ENCODE measurements at places on chromosomes 13 and 19.

DNA sequence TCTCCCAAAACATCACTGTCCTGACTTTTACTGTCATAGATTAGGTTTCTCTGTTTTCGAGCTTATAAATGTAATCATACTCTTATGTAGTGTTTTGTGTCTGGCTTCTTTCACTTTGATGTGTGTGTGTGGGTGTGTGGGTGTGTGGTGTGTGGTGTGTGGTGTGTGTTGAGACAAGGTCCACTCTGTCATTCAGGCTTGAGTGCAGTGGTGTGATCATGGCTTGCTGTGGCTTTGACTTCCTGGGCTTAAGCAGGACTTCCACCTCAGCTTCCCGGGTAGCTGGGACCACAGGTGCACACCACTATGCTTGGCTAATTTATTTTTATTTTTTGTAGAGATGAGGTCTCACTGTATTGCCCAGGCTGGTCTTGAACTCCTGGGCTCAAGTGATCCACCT lies 59.6 kb downstream of the PDS5B start:
- DNase-seq, result no peak

DNA sequence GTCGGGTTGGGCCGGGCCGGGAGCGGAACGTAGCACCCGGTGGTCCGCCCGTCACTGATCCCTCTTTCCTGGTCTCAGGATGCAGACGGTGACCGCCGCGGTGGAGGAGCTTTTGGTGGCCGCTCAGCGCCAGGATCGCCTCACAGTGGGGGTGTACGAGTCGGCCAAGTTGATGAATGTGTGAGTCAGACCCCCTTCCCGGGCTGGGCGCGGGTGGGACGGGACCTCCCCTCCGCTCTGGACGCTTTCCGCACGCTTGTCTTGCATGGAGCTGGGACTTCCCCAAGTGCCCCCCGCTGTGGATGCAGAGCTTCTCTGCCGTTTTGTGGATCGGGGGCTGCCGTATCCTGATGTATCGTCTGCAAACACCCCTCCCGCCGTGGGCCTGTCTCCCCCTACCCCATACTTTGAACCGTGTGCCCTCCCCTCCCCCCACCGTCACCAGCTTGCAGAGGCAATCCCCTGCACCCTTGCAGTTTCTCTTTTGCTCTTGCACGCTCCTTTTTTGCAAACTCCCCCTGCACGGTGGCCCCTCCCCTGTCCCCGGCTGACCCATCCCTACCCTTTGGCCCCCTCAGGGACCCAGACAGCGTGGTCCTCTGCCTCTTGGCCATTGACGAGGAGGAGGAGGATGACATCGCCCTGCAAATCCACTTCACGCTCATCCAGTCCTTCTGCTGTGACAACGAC lies 669 bp downstream of the GADD45B start:
- DNase-seq, result peak; percentile 60

DNA sequence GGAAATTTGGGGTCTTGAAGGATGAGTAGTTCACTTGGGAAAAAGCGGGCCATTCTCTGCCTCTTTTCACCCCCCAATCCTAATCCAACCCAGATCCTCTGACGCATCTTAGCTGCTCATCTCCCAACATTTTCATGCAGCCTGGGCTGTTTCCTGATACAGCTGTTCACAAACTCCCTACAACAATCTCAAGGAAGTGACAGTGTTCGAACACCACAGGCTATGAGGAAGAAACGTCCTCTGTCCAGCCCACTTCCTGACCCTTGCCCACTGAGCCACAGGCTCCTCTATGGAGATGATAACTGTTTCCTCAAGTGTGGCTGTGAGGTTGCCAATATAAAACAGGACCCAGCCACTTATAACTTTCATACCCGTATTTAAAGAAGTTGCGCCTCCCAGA lies 16.2 kb downstream of the LMTK3 start:
- DNase-seq, result no peak

GRCh38 chr19:30307191-30307974 lies 64.8 kb upstream of the ZNF536 start:
- no peak for DNase-seq

DNA sequence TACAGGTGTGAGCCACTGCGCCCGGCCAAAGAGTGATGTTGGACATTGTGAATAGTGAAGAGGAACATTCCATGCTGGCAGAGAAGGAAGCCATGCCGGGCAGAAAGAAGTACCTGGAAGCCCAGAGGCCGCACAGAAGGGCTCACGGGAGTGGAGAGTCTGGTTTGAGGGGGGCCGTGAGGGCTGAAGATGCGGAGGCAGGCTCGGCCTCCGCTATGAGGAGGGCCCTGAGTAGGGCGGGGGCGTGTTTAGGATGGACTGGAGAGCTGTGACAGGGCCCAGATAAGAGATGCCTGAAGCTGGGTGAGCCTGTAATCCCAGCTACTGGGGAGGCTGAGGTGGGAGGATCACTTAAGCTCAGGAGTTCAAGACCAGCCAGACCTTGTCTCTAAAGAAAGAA lies 1.6 kb downstream of the JOSD2 start:
- DNase-seq, result no peak

GRCh38 chr13:112531263-112531794 lies 56.6 kb downstream of the TUBGCP3 start:
- no peak for DNase-seq

DNA sequence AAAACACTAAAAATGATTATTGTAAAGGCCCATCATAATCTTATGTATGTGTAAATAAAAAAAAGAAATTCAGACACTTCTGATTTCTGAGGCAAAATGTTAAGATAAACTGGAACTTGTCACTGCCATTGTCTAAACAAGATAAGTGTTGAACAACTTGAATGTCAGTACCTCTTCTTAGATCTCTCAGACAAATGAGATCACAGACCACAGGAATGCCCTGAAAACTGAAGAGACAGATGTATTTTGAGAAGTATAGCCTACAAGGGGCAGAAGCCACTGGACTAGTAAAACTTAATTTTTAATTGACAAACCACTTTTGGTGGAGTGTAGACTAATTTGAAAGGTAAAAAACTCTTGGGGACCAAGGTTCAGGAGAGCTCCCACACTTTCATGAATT lies 375.5 kb upstream of the SLITRK5 start:
- no peak for DNase-seq

DNA sequence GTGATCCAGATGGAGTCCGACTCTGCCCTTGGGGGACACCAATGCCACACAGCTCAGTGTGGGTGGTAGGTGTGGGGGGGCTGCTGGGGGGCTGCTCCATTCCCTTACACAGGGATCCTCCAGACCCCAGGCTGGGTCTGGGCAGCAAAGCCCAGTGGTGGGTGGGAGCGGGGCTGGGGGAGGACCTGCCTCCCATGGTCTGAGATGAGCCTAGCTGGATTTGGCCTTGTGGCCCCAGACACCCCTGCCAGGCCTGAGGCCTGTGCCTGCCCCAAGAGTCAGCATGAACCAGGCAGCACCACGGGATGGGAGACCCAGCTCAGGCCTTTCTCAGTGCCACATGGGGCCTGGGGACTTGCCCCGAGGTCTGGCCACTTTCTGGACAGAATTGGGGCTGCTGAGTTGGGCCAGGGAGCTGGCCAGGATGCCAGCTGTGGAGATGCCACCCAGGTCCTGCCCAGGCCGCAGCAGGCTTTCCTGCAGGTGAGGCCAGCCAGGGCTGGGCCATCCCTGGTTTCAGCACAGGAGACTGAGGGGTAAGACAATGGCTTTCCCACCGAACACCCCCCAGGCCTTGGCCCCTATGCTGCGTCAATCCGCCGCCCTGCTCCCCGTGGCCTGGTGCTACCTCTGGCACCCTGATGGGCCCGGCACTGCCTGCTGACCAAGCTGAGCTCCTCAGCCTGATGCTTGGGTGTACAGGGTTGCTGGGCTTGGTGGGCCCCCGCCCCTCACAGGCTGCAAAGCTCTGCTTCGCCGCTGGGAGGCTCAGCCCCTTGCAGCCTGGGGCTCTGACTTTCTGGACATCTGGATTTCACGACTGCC lies 24.2 kb downstream of the CEBPG start:
- DNase-seq, result no peak

DNA sequence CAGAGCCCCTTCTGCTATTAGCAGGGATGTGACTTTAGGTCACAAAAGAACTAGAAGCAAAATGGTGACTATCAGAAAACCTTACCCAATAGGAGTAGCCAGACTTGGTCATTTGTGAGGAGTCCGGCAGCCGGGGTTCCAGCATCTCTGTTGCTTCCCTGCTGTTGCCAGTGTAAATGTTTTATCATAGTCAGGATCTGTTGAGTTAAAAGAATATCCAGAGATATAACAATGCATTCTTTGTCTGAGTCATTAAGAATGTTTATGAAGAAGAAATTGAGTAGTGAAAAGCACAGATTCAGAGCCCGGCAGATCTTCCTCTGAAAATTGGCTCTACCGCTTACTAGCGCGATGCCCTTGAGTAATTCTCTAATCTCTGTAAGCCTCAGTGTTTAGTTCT lies 84.2 kb downstream of the COL4A2 start:
- DNase-seq, result no peak

DNA sequence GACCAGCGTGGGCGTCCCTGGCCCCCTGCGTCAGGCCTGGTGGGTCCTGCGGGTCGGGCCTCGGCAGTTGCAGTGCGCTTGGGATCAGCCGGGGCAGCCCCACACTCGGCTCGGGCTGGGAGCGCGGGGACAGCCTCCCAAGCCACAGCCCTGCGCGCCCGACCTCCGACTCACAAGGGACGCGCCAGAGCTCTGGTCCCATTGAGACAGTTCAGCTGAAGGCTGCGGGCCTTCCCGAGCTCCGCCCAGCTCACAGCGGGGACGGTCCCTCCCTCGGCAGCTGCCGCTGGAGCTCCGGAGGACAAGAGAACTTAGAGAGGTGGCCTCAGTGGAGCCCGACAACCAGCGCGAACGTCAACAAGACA lies 45.7 kb upstream of the ZNF730 start:
- no peak for DNase-seq

DNA sequence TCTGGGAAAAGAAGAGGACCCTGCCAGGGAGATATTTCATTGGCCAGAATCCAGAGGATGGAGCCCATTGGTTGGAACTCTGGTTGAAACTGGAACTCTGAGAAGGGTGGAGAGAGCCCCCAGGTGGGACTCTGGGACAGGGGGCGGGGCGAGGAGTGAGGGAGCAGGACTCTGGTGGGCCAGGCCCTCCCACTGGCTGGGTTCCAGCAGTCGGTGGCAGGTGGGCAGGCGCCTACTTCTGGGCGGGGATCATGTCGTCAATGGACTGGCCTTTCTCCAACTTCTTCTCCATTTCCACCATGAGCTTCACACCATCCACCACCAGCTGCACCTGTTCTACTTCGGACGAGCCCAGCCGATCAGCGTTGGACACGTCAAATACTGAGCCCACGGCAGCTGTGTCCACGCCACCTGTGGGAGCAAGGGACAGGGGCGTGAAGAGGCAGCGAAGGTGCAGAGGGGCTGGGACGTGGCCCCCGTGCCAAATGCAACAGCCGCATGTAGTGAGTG lies 16.1 kb downstream of the CKM start:
- DNase-seq, result no peak

DNA sequence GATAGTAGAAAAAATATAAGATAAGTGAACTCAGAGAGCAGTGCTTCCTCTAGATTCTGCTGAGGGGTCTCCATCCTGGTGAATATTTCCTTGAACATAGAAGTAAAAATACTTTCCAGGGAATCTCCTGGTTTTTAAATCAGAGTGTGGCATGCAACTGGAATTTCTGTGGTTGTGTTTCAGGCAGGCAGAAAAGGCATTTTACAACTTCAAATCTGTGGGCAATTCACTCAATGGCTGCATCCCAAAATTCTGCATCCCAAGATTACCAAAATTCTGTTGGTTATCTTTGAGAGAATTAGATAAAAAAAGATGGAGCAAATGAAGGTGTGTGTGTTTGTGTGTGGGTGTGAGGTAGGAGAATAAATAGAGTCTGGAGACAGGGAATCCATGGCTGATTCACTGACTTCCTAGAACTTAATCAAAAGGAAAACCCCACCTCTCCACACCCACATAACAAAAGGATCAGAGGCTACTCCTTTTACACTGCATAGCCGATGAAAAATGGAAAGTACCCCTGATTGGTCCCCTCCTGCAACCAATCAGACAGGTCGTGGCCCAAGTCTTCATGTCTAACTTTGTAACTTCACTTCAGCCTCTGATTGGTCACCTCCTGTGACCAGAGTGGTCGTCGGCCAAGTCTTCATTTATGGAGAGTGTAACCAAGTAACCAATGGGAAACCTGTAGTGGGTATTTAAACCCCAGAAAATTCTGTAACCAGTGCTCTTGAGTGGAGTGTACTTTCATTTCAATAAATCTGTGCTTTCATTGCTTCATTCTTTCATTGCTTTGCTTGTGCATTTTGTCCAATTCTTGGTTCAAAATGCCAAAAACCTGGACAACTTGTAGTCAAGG lies 112.8 kb downstream of the DLEU7 start:
- no peak for DNase-seq

- no peak for DNase-seq
Observed at GRCh38 chr19:16094360-16095070, 17.2 kb upstream of the RAB8A start.

DNA sequence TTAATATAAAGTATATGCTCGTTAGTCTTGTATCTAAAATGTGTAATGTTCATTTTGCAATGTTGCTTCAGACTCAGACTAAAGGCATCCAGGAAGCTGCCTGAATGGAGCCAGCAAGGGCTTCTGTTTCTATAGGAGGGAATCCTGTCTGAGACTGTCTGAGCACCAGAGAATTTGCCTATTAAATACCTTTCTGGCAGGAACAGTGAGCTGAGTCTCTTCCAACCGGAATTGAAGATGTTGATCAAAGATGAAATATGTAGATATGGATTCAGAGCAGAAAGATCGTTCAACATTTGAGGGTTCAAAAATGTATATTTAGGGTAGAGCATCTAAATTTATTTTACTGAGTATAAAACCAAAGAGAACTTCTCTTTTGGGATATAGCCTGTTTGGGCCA lies 20.9 kb downstream of the MYO16 start:
- no peak for DNase-seq

DNA sequence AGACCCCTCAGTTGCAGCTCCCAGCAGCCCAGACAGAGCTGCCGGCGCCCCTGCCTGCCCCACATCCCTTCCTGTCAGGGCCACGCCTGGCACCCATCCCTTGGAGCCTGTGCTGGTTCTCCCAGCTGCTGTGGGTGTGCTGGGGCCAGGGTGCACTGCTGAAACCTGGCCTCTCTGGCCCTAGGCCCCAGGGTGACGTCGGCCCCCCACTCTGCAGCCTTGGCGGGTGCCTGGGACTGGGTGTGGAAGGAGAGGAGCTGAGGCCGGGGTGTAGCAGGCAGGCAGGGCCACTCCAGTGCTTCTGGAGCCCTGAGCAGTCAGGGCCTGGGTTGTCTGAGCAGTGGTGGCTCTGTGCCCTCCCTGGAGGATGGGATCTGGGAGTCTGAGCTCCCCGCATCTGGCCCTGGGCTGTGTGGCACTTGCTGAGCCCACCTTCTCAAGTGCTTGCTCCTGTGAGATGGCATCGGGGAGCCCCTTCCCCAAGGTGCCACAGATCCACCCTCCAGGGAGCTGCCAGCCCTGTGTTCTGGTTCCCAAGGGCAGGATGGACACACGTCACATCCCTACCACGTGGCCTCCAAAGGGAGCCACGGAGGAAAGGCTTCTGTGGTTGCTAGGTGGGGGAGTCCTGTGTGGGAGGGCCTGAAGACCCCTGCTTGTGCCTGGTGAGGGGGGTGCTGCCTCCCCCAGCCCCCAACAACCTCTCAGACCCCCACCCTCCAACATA lies 5.2 kb downstream of the PLEKHJ1 start:
- no peak for DNase-seq

GRCh38 chr13:51916051-51916818 lies 54.5 kb downstream of the CCDC70 start:
- DNase-seq, result no peak
